ENCODE measurements at places on chromosomes 2 and 18.

GRCh38 chr18:10252494-10252893 lies 201.9 kb upstream of the APCDD1 start:
- no peak overlapping the region for H3K4me3 ChIP-seq
- no peak for DNase-seq
- peaks cover 13% of the 10 kb centered on the region for H3K4me1 ChIP-seq
- no peak overlapping the region for H3K27ac ChIP-seq
- H3K36me3 ChIP-seq = no peaks in the 10 kb centered on the region
- H3K27me3 ChIP-seq = no peaks in the 10 kb centered on the region

GRCh38 chr2:117825437-117825836 lies 10.9 kb downstream of the DDX18 start:
- peaks cover 63% of the 10 kb centered on the region for H3K36me3 ChIP-seq
- no peaks in the 10 kb centered on the region for H3K4me1 ChIP-seq
- H3K27ac ChIP-seq = no peak overlapping the region
- no peaks in the 10 kb centered on the region for H3K27me3 ChIP-seq

GRCh38 chr2:151670346-151670745 lies 63.9 kb downstream of the NEB start:
- no peak overlapping the region for H3K4me3 ChIP-seq
- H3K27ac ChIP-seq = no peak overlapping the region
- H3K4me1 ChIP-seq = no peaks in the 10 kb centered on the region

DNA sequence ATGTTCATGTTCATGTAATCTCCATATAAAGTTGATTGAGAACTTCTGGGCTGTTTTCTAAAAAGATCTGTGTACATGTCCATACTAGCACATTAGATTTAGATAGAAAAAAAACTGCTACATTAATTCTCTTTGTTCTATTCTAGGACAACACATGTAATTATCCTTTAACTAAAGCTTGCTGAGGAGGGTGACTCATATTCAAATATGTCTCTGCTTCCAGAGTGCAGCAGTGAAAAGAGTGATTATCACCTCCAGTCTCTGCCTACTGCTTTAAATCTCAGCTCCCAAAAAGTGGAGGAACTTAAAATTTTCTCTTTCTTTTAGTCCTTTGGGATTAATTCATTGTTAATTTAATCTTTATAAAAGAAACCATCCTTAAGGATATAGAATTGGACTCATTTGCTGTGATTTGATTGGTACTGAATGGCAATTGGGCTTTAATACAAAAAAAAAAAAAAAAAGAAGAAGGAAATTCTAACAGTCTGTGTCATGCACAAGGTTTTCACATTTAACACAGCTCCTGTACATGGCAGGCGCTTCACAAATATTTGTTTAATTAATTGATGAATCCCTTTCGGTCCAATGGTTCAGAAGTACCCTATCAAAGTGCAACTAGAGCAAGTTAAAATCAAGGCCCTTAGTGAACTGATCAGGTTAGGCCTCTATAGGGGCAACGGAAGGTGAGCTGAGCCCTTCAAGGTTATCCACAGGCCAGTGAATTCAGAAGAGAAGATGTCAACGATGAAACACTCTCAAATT lies 214.0 kb upstream of the KCNJ3 start:
- no peak for DNase-seq
- no peaks in the 10 kb centered on the region for H3K36me3 ChIP-seq
- H3K4me1 ChIP-seq = no peaks in the 10 kb centered on the region
- H3K27ac ChIP-seq = no peak overlapping the region
- H3K27me3 ChIP-seq = no peaks in the 10 kb centered on the region
- no peak overlapping the region for H3K4me3 ChIP-seq

GRCh38 chr2:10346929-10347561 lies 44.3 kb downstream of the HPCAL1 start:
- H3K27ac ChIP-seq = no peak overlapping the region
- no peaks in the 10 kb centered on the region for H3K27me3 ChIP-seq
- H3K36me3 ChIP-seq = no peaks in the 10 kb centered on the region
- DNase-seq = no peak
- H3K4me1 ChIP-seq = peaks cover 23% of the 10 kb centered on the region
- H3K4me3 ChIP-seq = no peak overlapping the region

DNA sequence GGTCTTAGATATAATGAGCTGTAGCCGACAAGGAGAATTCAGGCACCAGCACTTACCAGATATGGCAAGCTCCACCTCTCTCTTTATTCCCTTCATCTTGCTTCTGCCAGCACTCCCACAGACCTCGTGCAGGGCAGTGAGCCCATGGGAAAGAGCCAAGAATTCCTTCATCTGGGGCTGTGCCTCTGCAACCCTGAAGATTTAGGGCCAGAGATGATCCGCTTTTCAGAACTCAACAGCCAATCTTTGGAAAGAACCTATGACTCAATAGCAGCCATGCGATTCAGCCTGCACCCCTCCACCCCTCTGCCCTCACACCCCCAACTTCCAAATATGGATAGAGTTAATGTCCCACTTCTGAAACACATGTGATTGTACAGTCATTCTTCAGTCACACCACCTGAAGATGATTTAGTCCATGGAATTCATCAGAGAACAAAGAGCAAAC lies 533.7 kb upstream of the TNP1 start:
- no peaks in the 10 kb centered on the region for H3K27me3 ChIP-seq
- H3K36me3 ChIP-seq = no peaks in the 10 kb centered on the region
- no peak overlapping the region for H3K4me3 ChIP-seq

DNA sequence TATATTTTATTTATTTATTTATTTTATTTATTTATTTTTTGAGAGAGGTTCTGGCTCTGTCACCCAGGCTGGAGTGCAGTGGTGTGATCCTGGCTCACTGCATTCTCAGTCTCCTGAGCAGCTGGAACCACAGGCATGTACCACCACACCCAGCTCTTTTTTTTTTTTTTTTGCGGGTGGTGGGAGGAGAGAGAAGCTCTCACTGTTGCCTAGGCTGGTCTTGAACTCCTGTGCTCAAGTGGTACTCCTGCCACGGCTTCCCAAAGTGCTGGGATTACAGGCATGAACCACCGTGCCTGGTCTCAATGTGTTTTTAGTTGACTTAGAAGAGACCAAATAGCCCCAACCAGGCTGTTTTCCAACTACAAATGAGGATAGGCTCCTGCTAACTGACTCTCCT lies 80.7 kb downstream of the PDCL3 start:
- no peak overlapping the region for H3K27ac ChIP-seq
- peaks cover 9% of the 10 kb centered on the region for H3K4me1 ChIP-seq
- DNase-seq = no peak
- H3K36me3 ChIP-seq = no peaks in the 10 kb centered on the region
- H3K27me3 ChIP-seq = peaks cover 2% of the 10 kb centered on the region
- no peak overlapping the region for H3K4me3 ChIP-seq

- H3K27ac ChIP-seq = no peak overlapping the region
- H3K4me1 ChIP-seq = no peaks in the 10 kb centered on the region
- H3K4me3 ChIP-seq = no peak overlapping the region
Measured at GRCh38 chr2:61493523-61493942, 22.6 kb upstream of the USP34 start.

- no peak overlapping the region for H3K4me3 ChIP-seq
- DNase-seq = no peak
- no peaks in the 10 kb centered on the region for H3K36me3 ChIP-seq
- H3K27me3 ChIP-seq = peaks cover 37% of the 10 kb centered on the region
- peaks cover 13% of the 10 kb centered on the region for H3K4me1 ChIP-seq
Measured at GRCh38 chr2:20226152-20226545, 1.2 kb upstream of the SDC1 start.

GRCh38 chr2:106032676-106033075 lies 161.4 kb downstream of the UXS1 start:
- no peaks in the 10 kb centered on the region for H3K27me3 ChIP-seq
- H3K36me3 ChIP-seq = no peaks in the 10 kb centered on the region
- H3K4me1 ChIP-seq = peaks cover 23% of the 10 kb centered on the region
- no peak overlapping the region for H3K4me3 ChIP-seq
- DNase-seq = no peak
- no peak overlapping the region for H3K27ac ChIP-seq

All from muscle of leg (tissue), 16 donors.